ENCODE measurements at places on chromosomes 6 and 20. TPM values are rescaled to one million over a fixed set of nuclear protein-coding genes. Genes with fewer than 3 reads are reported as not detected.

DNA sequence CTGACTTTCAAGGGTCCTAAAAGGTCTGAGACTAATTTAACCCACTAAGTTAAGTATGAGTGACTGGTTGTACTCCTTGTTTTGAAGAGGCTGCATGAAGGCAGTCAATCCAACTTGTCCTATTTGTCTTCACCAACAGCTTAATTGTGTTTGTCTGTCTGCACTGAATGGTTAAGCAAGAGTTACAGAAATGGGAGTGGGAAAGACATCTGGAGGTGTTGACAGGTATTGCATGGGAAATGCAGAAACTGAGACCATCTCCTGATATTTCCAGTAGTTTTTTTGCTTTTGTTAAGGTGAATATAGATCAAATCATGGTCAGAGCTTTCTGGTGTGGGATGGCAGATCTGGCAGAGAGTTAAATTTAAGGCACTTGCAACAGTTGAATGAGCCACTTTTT lies 6.5 kb downstream of the FUT9 start:
- DNase-seq = no peak

GRCh38 chr20:62064770-62065673 lies 659 bp downstream of the TAF4 start:
- DNase-seq = no peak

HACE1 gene
- total RNA-seq = 10.4 TPM

DNA sequence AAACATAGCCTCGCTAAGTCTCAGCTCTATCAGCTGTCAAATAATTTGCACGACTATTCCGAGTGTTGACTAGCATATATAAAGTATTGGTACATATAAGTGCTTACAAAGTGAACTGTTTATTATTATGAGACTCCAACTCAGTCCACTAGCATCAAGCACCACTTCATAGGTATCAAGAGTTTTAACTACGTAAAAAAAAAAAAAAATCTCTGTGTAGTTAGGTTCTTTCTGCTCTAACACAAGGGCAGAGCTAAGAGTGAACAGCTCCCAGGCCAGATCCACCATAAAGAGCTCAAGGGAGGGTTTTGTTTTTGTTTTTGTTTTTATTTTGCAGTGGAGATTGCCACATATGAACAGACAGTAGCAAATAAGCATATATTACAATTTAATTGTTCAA lies 309.8 kb upstream of the SGK1 start:
- DNase-seq = no peak

BACH2 gene
- 33.5 TPM for total RNA-seq

GRCh38 chr6:121000381-121000780 lies 333.9 kb downstream of the TBC1D32 start:
- no peak for DNase-seq
